ENCODE measurements at places on chromosomes 13 and 19.

GRCh38 chr13:110215606-110216005 is 91.4 kb downstream of the COL4A1 start:
- no peak for DNase-seq

- no peak for DNase-seq
Observed at GRCh38 chr13:70841240-70842061, 733.2 kb upstream of the KLHL1 start.

- DNase-seq, result no peak
Observed at GRCh38 chr19:48819366-48819816, 8.6 kb upstream of the BCAT2 start.

DNA sequence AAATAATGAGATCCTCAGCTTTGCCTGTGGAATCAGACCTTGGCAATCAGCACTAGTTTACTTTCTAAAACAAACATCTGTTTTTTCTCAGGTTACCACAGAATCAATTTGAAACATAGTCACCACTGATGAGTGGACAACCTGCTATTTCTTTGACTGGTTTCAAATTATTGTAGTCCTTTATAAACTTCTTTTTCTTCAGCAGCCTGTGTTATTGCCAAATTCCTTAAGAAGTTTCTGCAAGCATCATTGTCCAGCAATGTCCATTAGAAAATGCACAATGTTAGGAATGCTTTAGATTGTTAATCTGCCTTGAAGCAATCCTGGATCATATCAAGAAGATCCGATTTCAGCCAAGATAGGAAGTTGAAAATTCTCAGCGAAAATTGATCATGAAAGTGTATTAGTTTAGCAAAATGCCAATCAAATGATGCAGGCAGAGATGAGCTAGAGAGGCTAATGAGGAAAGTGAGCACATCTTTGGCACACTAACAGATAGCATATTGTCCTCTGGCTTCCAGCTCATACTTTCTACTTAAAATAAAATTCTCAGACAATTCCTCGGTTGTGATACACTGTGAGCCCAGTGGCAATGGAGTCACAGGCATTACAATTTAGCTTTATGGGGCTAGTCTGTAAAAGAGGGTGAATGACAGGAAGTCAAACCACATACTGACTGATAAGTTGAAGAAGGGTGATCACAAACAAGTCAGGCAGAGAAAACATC is 270.6 kb downstream of the SLITRK6 start:
- no peak for DNase-seq

GRCh38 chr13:44573071-44573470 is 3.1 kb downstream of the TSC22D1 start:
- DNase-seq, result no peak

DNA sequence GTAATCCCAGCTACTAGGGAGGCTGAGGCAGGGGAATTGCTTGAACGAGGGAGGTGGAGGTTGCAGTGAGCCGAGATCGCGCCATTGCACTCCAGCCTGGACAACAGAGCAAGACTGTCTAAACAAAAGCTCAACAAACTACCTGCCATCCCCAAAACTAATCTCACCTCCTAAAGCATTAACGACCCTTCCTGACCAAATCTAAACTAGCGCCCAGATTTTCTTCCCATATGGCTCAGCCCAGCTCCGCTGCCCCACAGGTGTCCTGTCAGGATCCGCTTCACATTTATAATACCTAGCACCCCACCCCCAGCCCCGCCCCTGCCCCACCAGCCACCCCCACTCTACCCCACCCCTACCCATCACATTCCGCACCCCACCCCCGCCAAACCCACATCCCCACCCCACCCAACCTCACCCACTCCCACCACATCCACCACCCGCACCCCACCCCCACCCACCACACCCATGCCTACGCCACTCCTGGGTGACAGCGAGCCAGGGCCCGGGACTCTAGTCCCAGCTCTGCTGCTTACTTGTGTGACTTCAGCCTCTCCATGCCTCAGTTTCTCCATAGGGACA is 599 bp downstream of the C19orf12 start:
- DNase-seq, result peak; percentile 31

- no peak for DNase-seq
Observed at GRCh38 chr13:109939180-109939579, 152.8 kb upstream of the IRS2 start.

DNA sequence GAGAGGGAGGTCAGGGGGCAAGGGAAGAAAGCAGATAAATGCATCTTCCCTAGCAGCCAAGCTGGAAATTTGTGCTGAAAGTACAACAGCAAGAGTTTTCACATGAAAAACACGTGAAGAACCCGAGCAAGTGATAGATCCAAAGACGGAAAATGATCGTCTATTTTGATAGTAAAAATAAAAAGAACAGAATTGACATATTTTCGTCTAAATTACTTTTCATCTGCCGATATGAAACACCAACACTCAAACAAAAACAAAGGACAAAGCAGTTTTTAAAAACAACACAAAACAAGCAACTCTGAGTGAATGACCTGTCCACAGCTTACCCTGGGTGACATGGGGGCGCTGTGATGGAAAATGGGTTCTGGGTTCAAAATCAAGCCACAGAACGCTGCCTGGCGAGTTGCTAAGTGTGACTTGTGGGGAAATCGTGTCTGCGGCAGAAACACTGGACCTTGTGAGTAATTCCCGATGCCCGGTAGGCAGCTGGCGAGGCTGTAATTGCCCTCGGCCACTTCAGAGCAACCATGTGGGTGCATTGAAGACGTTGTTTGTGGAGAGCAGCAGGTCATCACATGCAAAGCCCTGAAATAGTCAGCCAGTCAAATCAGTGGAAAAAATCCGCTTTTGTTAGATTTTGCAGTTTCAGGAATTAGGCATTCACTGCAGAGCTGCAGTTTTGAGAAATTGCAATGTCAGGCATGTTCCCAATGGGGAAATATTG is 7.4 kb downstream of the SOX1 start:
- DNase-seq, result no peak

DNA sequence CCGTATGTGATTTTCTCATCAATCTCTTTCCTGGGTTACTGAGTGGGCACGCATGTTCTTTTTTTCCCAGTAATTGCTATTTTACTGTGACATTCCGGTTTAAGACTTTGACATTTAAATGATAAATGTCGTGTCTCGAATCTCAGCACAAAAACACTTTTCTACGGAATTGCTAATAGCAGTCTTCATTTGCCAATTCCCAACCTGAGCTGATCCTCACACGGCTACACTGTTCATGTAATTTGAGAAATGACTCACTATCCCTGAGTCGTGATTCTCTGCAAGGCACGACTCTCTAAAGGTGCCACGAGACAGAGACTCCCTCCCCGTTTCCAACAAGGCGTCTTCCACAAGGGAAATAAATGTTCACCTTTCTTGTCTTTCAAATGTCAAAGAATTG is 88.7 kb upstream of the USP29 start:
- DNase-seq, result no peak

DNA sequence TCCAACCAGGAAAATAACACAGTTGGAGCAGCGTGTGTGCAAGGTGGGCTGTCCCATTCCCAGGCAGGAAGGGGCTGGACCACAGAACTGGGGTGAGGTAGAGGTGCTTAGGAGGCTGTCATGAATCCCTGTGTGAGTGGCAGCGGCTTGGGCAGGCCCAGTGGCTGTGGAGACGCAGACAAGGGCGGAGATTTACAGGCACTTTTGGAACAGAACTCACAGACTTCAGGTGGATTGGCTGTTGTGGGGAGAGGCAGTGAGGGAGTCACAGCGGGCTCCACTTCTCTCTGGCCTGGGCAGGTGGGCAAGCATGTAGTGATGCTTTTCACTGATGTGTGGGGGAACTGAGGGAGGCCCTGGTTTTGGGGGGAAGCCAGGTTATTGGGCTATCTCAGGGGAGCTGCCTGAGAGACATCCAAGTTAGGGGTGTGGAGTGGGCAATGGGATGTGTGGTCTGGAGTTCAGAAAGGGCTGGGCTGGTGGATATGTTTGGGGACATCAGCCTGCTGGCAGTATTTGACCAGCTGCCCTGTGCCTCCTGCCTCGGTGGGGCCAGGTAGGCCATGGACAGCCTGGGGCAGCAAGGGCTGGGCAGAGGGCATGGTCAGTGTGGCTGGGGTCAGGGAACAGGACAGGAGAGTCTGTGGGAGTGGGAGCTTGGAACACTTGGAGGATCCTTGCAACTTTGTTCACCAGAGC is 27.0 kb upstream of the ZNF492 start:
- DNase-seq, result no peak

DNA sequence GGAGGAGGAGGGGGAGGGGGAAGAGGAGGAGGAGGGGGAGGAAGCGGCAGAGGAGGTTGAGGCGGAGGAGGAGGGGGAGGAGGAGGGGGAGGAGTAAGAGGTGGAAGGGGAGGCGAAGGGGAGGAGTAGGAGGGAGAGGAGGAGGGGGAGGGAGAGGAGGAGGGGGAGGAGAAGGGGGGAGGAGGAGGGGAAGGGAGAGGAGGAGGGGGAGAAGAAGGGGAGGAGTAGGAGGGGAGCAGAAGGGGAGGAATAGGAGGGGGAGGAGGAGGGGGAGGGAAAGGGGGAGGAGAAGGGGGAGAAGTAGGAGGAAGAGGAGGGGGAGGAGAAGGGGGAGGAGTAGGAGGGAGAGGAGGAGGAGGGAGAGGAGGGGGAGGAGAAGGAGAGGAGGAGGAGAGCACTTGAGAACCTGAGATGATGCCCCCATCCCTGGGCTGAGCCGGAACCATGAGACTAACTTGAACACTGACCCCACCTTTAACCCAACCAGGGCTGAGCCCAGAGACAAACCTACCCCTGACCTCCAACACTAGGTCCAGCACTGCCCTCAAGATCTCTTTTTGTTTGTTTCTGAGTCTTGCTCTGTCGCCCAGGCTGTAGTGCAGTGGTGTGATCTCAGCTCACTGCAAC is 12.6 kb downstream of the ABCA7 start:
- no peak for DNase-seq

DNA sequence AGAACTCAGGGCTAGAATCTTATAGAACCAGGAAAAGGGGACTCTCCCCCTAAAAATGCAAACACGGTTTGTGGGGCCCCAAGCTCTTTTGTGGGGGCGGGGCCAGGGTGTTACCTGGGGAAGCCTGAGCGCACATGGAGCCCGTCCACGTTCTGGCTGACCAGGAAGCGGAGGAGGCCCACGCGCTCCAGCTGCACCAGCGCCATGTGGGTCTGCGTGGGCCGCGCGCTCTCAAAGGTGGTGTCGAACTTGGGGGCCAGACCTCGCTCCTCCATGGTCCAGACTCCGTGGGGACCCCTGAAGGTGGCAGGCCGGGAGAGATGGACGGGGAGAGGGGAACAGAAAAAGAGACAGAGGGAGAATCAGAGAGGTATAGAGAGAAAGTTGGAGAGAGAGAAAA is 3.4 kb downstream of the SIRT6 start:
- no peak for DNase-seq

GRCh38 chr13:70390968-70391367 is 282.7 kb upstream of the KLHL1 start:
- DNase-seq, result no peak

GRCh38 chr19:5121266-5122120 is 152.6 kb downstream of the KDM4B start:
- DNase-seq, result no peak

GRCh38 chr13:94433055-94433961 is 46.2 kb downstream of the DCT start:
- DNase-seq, result no peak

DNA sequence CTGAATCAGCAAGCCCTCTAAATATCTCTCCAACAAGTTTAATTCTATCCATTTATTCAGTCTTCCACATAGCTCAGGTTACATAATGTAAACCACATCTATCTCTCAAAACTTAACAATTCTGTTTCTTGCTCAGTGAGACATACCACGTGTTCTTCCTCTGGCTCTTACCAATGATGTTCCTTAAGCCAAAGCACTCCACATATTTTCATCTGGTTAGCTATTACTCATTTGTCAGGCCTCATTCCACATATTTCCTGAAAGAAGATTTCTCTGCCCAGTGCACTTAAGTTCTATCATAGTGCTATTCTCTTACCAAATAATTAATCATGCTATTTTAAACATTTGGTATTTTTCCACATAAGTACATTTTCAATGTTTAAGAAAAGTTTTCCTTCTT is 403.3 kb upstream of the ATXN8OS start:
- DNase-seq, result no peak

DNA sequence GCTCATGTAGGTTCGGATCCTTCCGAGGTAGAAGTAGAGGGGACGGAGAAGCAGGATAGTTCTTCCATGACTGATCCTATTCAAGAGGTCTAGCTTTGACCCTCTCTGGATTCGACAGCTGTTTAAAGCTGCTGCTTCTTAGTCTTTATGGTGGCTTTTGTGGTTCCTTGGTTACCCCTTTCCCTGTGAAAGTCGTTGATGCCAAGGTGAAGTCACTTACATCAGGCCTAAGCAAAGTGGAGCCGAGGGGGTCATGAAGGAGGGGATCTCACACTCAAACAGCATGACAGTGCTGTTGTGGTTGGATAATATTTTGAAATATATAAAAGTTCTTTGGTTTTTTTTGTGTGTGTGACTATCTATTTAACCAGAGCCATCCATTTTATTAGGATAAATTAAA is 8.1 kb downstream of the CCDC70 start:
- DNase-seq, result no peak

DNA sequence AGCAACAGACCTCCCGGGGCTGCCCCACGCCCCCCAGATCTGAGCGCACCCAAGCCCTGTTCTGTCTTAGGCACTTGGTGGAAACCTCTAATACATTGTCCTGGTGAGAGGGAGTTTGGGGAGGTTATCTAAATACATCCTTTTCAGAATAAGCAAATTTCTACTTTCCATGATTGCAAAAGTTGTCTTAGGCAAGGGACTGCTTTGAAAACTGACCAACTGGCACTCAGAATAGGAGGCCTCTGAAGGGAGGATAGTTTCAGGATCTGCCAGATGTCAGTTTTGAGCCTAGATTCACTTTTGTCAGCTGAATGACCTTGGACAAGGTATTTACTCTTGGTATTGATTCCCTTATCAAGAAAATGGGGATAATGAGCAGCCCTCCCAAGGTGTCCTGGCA is 11.8 kb downstream of the SERP2 start:
- DNase-seq, result no peak

GRCh38 chr13:21849323-21849722 is 178.4 kb downstream of the FGF9 start:
- DNase-seq, result peak; percentile 4

GRCh38 chr19:55640043-55640576 is 692 bp upstream of the ZNF580 start:
- DNase-seq, result peak; percentile 62

DNA sequence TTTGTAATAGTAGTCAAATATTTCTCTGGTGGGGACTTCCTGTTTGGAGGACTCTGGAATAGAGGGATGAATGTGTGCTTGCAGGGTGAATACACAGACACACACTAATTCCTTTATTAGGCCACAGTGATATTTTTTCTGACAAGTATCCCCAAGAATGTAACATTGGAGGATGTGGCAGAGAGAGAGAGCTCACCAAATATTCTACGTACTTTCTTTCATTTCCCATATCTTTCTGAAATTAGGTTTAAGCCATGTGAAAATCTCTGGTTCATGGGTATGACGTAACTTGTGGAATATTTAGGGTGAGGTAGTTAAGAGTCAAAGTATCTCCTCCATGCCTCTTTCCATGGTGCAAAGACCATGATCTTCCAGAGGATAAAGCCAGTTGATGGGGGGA is 463.4 kb downstream of the DIAPH3 start:
- no peak for DNase-seq
